Stimulated activated CD8-positive, alpha-beta memory T cell treated with anti-CD3 and anti-CD28 coated beads, Interleukin-7, amount 100 ng/mL, for 48 hours (primary cell): ENCODE measurements at places on chromosomes 12 and 14.
A peak's percentile ranks its signal among the peaks of the same experiment; 100 is the strongest.

DNA sequence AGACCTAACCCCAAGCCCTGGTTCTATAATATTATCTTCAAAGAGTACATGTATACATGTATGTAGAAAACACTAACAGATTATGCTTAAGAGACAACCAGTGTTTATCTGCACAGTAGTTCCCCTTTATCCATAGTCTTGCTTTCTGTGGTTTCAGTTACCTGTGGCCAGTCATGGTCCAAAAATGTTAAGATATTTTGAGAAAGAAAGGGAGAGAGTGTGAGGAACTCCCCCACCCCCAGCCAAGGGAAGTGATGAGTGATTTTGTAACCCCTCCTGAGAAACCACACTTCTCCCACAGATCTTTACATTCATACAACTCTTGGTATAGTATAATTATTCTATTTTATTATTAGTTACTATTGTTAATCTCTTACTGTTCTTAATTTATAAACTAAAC lies 77.3 kb upstream of the CNTN1 start:
- DNase-seq: no peak

DNA sequence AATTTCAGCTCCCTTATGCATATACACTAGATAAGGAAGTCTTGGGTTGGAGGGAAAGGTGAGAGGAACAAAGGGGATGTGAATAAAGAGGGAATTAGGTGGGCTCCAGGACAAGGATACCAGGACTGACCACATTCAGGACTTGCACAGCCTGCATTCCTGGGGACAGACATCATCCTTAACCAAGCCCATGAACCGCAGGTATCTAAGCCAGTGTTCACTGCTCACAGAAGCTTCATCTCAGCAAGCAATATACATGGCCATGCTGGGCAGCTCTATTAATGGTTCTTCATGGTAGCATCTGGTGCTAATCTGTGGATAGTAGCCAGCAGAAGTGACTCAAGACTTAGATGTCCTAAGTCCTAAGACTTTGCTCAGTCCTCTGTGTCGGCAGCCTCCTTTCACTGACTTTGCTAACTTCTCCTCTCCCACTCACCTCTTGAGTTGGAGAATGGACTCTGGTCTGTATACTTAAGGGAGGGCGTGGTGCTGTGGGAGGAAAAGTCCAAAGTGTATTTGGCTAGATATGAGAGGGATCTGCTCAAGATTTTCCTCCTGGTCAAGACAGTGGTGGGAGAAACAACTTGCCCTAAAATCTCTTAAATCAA lies 136.1 kb downstream of the ASCL1 start:
- no peak for DNase-seq

GRCh38 chr14:51318813-51319597 lies 79.0 kb downstream of the TMX1 start:
- no peak for DNase-seq

DNA sequence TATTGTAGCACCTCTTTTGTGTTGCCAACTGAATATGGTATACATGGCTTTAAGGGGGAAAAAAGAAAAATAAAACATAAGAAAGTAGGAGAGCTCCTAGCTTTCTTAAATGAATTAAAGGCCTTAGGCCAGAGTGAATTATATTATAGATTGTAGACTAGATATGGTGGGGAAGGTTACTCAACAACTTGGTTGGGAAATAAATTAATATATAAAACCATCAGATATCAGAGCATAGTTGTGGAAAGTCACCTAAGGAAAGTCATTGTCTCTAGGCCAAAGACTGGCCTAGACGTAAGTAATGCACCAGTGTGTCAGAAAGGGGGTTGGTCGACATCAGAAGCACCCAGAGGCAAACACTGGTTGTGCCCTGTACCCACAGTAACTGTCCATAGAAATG lies 391.8 kb downstream of the RAD51B start:
- no peak for DNase-seq

GRCh38 chr12:52007158-52007921 lies 594 bp downstream of the TAMALIN start:
- DNase-seq: no peak

- DNase-seq: no peak
Measured at GRCh38 chr14:76257842-76258397, 106.2 kb downstream of the GPATCH2L start.

GRCh38 chr14:98138666-98139065 lies 1133.3 kb downstream of the BCL11B start:
- peak; percentile 40 for DNase-seq

- no peak for DNase-seq
Measured at GRCh38 chr14:69848903-69849391, 30.3 kb upstream of the SMOC1 start.

GRCh38 chr12:106750524-106750923 lies 24.0 kb upstream of the RIC8B start:
- DNase-seq: no peak

GRCh38 chr14:35988972-35989690 lies 163.0 kb downstream of the BRMS1L start:
- DNase-seq: no peak

DNA sequence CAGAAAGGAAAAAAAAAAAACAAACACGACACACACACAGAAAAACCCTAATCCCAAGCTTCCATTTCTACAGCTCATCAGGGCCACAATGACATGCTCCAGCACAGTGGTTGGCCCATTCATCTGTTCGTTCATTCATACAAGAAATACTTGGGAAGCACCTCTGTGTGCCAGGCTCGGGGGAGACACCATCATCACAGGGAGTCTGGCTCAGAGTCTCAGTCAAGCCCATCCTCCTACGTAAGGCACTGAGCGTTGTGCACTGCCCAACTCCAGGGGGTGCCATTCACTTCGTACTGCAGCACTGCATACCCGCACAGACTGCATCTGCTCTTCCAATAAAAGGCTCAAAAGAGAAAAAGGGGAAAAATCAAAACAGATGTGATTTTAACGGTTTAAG lies 15.3 kb downstream of the VPS37B start:
- DNase-seq: no peak

DNA sequence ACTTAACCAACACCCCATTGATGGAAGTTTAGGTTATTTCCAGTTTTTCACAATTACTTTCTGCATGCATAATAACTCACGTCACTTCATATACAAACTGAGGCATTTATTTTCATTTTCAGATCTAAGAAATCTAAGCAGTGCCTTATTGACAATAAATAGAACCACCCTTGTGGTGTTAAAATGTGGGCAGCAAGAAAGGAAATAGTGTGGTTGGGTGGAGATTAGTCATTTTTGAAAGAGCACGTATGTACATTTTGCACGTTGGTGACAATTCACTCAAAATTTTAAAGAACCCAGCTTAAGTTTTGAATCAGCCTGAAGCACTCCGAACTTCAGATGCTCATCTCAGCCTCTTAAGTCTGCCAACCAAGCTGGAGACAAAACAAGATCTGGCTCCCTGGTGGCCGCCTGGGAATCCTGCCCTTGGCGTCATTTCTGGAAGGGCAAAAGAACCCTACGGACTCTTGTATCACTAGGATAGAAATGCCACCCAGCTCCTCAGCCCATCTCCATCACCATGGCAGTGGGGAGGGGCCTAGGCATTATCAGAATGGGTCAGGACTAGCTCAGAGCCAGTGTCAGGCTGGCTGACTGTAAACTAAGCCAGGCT lies 89.5 kb upstream of the BCL2L14 start:
- peak; percentile 32 for DNase-seq

GRCh38 chr12:42085594-42085993 lies 59.1 kb downstream of the GXYLT1 start:
- no peak for DNase-seq

- no peak for DNase-seq
Measured at GRCh38 chr12:113006641-113007040, 28.3 kb downstream of the OAS2 start.

- no peak for DNase-seq
Measured at GRCh38 chr12:91098461-91098860, 12.8 kb downstream of the LUM start.

GRCh38 chr12:113990250-113991223 lies 24.4 kb upstream of the RBM19 start:
- DNase-seq: no peak

DNA sequence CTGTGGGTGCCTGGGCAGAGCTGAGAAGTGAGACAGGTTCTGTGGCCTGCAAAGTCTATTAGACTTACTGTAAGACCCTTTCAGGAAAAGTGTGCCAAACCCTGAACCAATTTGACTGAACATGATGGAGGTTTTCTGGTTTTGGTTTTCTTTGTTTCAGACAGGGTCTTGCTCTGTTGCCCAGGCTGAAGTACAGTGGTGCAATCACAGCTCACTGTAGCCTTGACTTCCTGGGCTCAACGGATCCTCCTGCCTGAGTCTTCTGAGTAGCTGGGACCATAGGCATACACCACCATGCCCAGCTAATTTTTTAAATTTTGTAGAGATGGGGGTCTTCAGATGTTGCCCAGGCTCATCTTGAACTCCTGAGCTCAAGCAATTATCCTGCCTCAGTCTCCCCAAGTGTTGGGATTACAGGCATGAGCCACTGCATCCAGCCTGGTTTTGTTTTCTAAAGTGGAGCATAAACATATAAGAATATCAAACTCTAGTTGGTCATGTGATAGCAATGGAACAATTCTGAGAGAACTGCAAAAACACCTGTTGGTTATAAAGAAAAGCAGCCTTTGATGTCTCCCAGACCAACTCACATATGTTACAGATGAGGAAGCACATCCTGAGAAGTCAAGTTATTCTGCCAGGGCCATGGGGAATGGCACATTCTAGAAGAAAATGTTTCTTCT lies 166.9 kb downstream of the FOXN3 start:
- no peak for DNase-seq

DNA sequence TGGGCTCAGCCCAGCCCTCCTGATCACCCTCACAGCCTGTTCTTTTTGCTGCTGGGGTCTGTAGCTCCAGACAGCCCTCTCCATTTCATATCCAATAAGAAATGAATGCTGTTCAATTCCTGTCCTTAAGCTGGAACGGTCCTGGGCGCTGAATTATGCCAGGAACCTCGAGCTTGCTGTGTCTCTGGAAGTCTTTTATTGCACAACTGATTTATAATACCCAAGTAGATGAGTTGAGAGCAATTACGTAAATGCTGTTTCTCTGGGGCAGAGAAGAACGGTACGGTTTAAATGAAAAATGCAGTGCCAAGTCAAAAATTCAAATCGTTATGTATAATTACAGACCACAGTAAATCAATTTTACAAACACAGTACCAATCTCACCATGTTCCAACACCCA lies 161.0 kb downstream of the SAMD4A start:
- DNase-seq: no peak

DNA sequence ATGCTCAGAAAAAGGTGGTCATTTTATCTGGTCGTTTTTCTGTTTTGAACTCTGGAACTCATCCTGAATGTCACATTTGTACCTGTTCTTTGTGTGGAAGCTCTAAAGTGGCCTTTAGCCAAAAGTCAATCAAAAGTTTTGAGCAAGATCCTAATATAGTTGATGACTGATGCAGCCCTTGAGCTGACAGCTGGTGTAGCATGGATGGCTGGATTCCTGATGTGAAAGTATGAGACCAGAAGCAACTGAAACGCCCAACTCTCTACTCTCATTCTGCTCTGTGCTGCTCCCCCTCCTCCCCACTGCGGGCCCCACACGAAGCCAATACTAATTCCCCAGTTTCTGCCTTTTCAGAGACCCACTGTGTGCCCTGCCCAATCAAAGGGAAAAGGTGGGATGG lies 10.3 kb upstream of the MYH7 start:
- no peak for DNase-seq

- DNase-seq: no peak
Measured at GRCh38 chr12:18998343-18999261, 130.9 kb upstream of the PLEKHA5 start.

DNA sequence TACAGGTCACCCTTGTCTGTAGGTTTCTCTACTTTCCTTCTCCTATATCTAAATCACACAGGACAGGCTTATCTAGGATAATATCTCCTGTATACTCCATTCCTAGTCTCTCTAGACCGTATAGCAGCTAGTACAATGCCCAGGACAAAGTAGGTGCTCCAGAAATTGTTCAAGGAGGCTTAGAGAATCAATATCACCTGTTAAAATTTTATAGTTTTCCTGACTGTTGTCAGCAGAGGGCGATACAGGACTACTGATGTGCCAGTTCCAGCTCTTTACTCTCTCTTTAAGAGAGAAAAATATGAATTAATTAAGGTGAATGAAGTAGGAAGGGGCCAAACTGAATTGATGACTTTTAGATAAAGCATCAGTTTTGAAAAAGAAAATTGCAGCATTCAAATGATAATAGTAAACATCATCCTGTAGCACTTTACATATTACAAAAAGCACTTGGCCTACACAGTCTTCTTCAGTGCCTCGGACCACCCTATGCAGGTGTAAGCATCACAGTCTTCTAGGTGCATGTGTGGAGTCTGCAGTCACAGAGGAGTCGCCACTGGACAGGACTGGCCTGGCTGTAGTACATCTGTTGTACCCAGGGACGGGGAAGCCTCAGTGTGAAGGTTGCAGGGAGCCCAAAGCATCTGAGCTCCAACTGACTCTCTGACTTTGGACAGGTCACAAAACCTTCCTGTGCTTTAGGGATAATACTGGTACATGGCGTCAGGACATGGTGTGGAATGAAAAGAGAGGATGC lies 61.9 kb upstream of the MAX start:
- no peak for DNase-seq

DNA sequence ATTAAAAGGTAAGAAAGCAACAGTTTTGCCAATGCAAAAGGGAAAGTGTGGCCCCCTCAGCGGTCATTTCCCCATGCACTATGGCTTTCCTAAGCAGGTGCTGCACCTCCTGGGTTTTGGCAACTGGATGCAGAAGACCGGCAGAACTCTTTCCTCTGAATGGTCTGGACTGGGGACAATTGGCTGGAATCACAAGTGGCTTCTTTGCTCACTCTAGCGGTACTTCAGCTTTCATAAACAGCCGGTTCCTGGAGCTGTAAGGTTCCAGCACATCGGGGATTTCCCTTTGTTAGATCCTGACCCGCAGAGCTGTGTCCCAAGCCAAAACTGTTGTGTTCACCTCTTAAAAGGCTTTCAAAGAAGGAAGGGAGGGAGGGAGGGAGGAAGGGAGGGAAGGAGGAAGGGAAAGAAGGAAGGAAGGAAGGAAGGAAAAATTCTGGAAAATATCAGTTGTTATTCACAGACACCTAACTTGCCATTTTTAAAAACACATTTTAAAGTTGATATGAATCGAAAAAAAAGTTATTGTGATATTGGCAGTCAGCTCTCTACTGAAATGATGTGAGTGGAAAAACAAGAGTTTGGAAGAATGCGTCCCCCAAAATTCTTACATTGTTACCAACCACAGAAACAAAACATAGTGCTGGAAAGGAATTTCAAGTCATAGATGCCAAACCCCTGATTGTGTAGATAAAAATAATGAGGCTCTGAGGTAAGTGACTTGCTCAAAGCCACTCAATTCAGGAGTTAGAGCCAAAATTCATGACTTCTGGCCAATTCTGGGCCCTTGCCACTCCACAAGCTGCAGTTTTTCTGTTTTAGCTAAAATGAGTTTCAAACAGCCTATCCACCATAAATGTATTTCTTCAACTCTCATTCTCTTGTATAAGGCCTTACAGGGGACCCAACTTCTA lies 220.6 kb upstream of the HMGA2 start:
- DNase-seq: no peak

DNA sequence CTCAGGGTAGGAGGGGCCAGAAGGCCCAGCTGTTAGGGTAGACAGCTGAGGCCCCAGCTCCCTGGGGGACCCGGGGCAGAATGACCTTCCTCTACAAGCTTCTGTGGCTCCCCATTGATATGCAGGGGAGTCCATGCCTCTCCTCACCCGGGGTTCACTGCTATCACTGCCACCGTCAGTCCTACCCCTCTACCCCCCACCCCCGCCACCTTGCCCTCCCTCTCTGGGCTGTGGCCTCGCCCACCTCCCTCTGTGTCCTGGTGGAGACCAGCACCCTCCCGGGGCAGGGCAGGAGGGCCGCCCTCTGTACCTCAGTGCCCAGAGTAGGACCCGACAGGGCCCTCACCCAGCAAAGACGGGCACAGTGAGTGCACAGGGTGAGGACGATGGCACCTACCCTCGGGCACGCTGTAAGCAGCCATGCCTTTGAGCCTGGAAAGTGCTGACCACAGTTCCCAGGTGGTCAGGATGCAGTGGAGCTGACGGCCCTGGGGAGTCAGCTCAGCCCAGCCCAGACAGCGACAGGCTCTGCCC lies 88.4 kb upstream of the SFSWAP start:
- DNase-seq: no peak
